Head of caudate nucleus (tissue), 42 donors: ENCODE measurements at places on chromosomes 12 and 14.

DNA sequence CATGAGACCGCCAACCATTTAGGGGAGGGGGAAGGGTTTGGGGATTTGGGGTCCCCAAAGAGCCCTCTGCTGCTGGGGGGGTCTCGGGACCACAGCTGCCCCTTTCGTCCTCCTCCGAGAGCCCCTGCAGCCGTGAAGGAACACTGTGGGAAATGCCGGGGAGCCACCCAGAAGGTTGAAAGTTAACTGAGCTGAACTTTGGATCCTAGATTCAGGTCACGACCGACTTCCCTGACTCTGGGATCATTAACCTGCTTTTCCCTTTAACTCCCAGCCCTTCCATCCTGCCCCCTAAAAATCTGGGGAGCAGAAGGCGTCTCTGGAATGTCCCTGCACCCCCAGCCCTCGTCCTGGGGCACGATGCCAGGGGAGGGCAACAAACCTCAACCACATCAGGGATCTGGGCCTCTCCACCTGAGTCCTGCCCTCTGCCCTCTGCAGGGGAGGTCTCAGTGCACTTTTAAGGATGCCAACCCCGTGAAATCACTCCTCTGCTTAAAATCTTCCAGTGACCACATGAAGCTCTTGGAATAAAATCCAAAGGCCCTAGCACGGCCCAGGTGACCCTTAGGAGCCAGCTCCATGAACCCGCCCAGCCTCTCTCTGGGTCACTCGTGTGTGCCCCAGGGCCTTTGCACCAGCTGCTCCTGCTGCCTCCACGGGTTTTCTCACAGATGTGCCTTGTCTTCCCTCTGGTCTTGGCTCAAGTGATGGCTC is 95.0 kb downstream of the RFLNA start:
- DNase-seq: no peak

DNA sequence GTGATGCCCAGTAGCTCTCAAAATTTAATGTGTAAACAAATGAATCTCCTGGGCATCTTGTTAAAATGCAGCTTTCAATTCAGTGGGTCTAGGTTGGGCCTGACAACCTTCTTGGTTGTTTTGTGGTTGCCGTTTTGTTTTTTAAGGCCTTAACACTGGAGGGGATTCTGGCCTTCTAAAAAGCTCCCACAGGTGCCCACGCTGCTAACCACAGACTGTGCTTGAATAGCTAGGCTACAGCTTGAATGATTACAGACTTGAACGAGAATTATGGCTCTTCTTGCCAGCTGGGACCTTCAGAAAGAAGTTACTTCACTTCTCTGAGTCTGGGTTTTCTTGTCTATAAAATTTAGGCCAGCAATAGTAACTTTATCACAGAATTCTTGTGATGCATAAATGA is 1.3 kb upstream of the FLVCR2 start:
- DNase-seq: no peak

DNA sequence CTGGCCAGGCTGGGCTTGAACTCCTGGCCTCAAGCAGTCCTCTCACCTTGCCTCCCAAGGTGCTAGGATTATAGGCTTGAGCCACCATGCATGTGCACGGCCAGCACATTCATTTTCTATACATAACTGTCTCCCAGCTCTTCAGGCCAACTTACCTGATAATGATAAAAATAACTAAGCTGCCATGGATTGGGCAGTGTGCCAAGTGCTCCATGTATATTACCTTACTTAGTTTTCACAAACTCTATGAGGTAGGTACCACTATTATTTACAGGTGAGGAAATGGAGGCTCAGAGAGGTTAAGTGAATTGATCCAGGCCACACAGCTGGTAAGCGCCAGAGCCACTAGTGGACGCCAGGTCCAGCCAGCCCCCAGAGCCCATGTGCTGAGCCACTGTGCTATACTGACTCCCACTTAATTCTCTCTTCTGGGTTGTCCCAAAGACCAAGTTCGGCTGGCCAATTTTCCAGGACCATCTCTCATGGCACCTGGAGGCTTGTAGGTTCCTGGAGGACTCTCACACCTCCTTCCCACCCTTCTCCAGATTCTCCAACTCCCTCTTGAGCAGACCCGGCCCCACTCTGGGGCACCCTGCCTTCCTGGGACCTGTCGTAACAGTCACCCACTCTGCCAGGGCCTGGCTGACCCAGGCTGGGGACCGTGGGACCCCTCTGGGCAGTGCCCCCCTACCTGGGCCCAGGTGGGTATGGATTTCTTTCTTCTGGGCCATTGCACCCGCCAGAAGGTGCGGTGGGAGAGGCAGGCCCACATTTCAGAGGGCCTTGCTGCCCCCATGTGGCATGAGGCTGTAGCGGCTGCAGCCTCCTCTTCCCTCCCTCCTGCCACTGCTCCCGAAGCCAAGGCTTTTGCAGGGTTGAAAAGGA is 30.2 kb upstream of the CIPC start:
- DNase-seq: peak; percentile 63

GRCh38 chr12:76777765-76778216 is 13.9 kb downstream of the ZDHHC17 start:
- no peak for DNase-seq

GRCh38 chr12:80988986-80989385 is 51.3 kb upstream of the LIN7A start:
- DNase-seq: no peak

DNA sequence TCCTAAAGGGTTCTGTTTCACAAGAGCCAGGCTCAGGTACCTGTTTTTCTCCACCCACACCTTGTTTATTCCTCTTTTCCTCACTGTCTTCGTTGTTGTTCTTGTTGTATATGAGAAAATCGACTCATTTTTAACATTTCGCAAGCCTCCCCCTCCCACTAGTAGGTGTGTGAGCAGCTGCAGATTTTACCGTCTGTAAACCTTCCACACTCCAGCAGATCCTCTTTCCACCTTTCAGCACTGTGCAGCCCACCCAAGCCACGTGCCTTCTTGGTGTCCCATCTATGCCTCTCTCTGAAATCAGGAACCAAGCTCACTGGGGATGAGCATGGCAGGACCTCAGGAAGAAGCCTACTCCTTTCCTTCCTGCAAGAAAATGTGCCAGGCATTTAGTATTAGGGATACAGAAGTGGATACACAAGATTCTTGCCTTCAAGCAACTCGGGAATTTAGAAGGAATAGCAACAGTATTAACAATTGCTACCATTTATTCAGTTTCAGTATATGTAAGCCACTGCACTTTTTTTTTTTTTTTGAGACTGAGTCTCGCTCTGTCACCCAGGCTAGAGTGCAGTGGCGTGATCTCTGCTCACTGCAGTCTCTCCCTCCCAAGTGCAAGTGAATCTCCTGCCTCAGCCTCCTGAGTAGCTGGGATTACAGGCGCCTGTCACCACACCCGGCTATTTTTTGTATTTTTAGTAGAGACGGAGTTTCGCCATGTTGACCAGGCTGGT is 113.6 kb downstream of the CHST11 start:
- no peak for DNase-seq
